Activated B cell treated with CpG ODN at 0.5 μM for 24 hours (primary cell): ENCODE measurements at places on chromosomes 1 and 21. TPM values are rescaled to one million over a fixed set of nuclear protein-coding genes. Genes with fewer than 3 reads are reported as not detected.

CFHR1 gene
- total RNA-seq: not detected in 2 replicates

BTBD19 gene
- 25.8 and 27.6 TPM in 2 replicates for total RNA-seq

DNA sequence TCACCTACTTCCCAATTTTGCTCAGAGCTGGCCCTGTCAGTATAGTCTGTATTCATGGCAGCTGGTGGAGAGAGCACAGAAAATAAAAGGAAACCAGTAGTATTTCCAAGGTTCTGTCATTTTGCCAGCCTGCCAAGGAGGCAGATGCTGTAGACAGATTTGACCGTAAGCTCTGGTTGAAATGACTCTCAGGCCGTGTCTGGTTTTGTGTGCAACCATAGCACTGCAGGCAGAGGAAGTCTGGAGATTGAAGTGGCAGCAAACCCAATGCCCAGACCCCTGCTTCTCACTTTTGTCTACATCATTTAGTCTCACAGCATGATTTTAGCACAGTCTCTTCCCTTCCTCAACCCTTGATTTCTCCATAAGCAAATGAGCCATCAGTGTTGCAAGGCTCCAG, 291.7 kb downstream of the PAPPA2 start:
- DNase-seq: no peak

GRCh38 chr1:93801471-93801870, 77.5 kb downstream of the DNTTIP2 start:
- no peak for DNase-seq

DNA sequence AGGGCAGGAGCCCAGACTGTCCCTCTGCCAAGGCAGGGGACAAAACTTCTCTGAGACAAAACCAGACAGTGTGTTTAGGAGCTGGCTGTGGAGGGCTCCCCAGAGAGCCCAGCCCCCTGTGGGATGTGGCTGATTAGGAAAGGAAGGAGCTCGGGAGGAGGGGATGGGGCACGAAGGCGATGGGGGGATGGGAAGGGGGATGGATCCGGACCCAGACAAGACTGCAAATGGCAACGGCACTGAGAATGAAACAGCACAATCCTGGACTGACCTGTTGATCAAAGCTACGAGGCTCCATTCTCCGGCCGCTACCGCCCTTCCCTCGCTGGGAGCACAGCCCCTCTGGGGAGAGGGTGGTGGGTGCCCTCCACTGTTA, 33.1 kb downstream of the FOXO6 start:
- DNase-seq: no peak

GRCh38 chr1:3314491-3315381, 139.7 kb upstream of the ARHGEF16 start:
- no peak for DNase-seq

DNA sequence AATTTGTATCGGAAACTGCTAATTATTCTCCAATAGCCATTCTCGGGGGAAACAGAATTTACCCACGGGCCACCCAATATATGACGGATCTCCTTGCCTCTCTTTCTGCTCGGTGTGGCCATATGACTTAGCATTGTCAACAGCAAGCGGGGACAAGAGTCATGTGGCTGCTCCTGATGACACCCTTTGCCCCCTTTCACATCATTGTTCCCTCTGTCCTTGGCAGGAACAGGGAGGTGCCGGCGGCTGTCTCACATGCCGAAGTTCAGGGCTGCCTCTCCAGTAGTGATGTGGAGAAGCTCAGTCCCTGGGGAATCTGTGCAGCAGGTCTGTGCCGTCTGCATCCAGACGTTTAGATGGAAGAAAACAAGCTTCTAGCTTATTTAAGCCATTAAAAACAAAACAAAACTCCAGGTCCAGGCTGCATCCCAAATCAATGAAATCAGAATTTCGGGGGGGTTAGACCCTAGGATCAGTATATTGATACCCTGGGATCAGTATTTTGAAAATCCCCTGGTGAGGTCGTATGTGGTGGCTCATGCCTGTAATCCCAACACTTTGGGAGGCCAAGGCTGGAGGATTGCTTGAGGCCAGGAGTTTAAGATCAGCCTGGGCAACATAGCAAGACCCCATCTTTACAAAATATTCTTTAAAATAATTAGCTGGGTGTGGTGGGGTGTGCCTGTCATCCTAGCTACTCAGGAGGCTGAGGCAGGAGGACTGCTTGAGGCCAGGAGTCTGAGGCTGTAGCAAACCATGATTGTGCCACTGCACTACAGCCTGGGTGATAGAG, 10.8 kb downstream of the MYOM3 start:
- DNase-seq: no peak

GRCh38 chr1:205343431-205344065, 13.2 kb downstream of the KLHDC8A start:
- no peak for DNase-seq
